ENCODE measurements at places on chromosomes 4 and X. TPM values are rescaled to one million over a fixed set of nuclear protein-coding genes. Genes with fewer than 3 reads are reported as not detected.

Gene ADH1B
- not detected for total RNA-seq

Gene DCAF8L2
- not detected for total RNA-seq

Gene BEX2
- total RNA-seq: 2.8 TPM

Gene TCEAL1
- total RNA-seq: 26.3 TPM

Gene GPM6B
- 0.98 TPM for total RNA-seq

Gene GAGE12D
- total RNA-seq: not detected

- no peak overlapping the region for H3K27ac ChIP-seq
- peaks cover 77% of the 10 kb centered on the region for H3K27me3 ChIP-seq
- no peak for DNase-seq
- H3K4me3 ChIP-seq: no peak overlapping the region
Observed at GRCh38 chr4:8694226-8694625, 101.7 kb downstream of the CPZ start.

- no peak for DNase-seq
- H3K4me1 ChIP-seq: no peaks in the 10 kb centered on the region
- no peak overlapping the region for H3K4me3 ChIP-seq
- no peaks in the 10 kb centered on the region for H3K27me3 ChIP-seq
- H3K27ac ChIP-seq: no peak overlapping the region
Observed at GRCh38 chr4:82692101-82692780, 106.4 kb downstream of the SCD5 start.

DNA sequence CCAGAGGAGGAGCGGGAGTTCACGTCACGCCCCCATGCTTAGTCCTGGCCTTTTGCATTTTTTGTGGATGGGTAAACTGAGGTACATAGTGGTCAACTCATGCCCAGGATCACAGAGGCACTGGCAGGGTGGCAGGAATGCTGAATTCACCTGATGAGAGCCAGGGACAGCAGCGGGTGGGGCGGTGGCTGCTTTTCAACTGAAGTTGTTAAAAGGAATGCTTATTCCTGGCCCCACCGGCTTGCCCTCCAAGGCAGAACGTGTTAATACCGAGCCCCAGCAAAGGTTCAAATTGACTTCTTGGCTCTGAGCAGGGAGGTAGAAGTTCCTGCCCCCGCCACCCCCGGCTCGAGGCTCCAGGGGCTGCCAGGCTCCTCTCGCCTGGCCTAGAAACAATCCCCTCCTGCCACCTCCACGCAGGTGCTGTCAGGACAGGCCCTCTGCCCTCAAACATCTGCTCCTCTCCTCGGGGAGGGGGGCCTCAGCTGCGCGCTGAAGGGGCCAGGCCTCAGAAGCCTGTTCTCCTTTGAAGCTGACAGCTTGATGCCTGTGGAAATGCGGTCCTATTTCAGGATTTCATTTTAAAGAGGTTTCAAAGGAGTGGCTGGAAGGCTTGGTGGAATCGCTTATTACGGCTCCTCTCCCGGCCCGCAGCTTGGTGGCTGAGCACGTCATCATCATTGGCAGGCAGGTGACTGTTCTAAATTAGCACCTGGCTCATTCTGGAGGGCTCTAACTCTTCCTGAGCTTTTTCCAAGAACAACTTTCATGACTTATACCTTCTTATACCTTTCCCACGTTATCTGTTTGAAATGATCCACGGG is 93.0 kb downstream of the PHKA2 start:
- no peak overlapping the region for H3K4me3 ChIP-seq
- H3K4me1 ChIP-seq: peaks cover 13% of the 10 kb centered on the region
- H3K27me3 ChIP-seq: no peaks in the 10 kb centered on the region
- no peaks in the 10 kb centered on the region for H3K36me3 ChIP-seq
- H3K27ac ChIP-seq: no peak overlapping the region

DNA sequence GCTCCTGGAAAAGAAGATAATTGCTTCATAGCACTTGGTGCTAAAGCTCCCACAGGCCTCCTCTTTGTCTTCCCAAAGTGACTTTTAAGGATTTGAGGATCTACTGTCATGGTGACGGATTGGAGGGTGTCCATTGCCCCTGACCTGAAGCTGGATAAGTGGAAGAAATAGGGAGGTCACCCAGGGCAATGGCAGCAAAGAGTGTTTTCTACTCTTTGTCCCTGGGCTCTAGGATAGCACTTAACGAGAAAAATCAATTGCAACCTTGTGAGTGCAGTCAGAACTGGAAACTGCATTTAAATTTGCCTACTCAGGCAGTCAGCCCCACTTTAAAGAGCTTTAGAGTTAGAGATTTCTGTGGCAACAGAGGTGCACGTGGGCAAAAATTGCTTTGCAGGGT is 43.7 kb upstream of the XK start:
- peaks cover 18% of the 10 kb centered on the region for H3K4me1 ChIP-seq
- no peaks in the 10 kb centered on the region for H3K36me3 ChIP-seq
- H3K4me3 ChIP-seq: no peak overlapping the region
- DNase-seq: no peak
- no peaks in the 10 kb centered on the region for H3K27me3 ChIP-seq

DNA sequence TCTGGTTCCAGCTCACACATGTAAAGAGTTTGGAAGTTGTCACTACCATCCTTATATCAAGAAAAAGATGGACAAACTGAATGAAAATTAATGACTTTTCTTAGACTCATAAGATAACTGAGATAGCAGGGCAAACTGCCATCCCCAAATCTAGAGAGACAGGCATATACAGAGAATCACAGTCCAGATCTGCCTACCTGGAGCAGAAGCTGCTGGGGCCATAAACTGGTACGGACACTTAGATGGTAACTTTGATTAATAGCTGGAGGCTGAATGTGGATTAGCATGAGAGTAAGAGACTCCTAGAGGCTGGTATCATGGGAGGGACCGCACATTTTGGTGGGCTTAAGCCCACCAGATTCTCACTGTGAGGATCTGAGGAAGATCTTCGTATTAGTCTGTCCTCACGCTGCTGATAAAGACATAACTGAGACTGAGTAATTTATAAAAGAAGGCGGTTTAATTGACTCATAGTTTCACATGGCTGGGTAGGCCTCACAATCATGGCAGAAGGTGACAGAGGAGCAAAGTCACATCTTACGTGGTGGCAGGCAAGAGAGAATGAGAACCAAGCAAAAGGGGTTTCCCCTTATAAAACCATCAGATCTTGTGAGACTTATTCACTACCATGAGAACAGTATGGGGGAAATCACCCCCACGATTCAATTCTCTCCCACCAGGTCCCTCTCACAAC is 10.8 kb upstream of the POLA1 start:
- no peak overlapping the region for H3K4me3 ChIP-seq
- peaks cover 21% of the 10 kb centered on the region for H3K27me3 ChIP-seq
- DNase-seq: no peak
- no peaks in the 10 kb centered on the region for H3K36me3 ChIP-seq
- no peak overlapping the region for H3K27ac ChIP-seq

DNA sequence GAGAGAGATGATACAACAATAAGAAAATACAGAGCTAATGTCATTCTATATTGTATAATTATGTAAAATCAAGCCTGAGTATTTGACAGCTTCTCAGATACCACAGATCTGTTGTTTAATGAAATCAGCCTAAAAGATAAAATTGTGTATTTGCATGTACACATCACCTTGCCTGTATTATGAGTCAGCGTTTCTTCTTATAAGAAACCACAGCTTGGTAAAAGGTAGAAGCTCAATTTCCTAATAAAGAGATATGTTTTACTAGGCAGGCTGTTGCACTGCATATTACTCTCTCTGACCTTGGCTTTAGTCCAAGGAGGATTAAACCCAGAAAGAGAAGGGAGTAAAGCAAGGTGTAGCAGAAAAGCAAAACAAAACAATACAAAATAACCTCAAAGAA is 121.3 kb downstream of the PPARGC1A start:
- no peak overlapping the region for H3K4me3 ChIP-seq
- H3K27ac ChIP-seq: no peak overlapping the region
- H3K36me3 ChIP-seq: no peaks in the 10 kb centered on the region
- no peak for DNase-seq
- H3K27me3 ChIP-seq: no peaks in the 10 kb centered on the region
- H3K4me1 ChIP-seq: no peaks in the 10 kb centered on the region

- H3K36me3 ChIP-seq: no peaks in the 10 kb centered on the region
- no peaks in the 10 kb centered on the region for H3K27me3 ChIP-seq
- H3K27ac ChIP-seq: no peak overlapping the region
- H3K4me3 ChIP-seq: no peak overlapping the region
Observed at GRCh38 chr4:123787512-123788080, 391.0 kb downstream of the SPRY1 start.

All from PC-3 (cell line).